ENCODE measurements at places on chromosomes 3 and 15. TPM values are rescaled to one million over a fixed set of nuclear protein-coding genes. Genes with fewer than 3 reads are reported as not detected.

A4GNT gene
- total RNA-seq = not detected

DNA sequence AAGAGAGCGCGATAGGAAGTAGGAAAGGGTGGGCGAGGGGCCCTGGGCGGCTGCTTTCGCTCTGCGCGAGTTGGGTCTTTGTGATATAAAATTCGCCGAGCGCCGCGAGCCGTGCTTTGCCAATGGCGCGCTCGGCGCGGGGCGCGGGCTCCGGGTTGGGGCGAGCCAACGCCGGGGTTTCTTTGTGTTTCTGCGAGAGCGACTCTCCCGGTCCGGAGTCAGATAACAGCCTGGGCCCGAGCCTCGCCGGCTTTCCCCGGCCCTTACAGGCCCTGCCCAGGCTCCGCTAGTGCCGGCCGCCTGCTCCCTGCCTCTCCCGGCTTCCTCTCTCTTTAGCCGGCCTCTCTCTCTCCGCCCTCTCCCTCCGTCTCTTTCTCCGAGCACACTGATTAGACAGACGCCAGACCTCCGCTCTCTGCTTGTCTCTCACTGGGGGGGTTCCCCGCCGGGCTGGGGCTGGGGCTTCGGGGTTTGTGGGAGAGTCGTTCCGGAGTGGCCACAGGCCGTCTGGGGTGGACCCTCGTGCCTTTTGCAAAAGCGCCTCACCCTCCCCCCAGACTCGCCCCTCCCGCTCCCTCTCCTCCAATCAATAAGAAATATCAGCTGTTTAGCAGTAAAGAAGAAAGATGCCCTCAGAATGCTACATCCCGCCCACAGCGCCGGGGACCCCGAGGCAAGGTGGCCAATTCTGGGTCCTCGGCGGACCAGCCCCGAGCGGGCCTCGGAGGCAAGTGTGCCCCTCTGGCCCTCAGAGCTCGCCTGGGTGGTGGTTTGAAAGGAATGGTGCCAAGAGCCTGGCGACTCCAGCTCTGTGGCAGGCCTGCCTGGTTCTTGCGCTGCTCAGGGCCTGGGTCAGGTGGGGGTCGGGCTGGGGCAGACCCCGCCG, 2.9 kb downstream of the NR2F2 start:
- DNase-seq = peak; percentile 64

- no peak for DNase-seq
Observed at GRCh38 chr3:11389386-11390268, 117.4 kb downstream of the ATG7 start.

DNA sequence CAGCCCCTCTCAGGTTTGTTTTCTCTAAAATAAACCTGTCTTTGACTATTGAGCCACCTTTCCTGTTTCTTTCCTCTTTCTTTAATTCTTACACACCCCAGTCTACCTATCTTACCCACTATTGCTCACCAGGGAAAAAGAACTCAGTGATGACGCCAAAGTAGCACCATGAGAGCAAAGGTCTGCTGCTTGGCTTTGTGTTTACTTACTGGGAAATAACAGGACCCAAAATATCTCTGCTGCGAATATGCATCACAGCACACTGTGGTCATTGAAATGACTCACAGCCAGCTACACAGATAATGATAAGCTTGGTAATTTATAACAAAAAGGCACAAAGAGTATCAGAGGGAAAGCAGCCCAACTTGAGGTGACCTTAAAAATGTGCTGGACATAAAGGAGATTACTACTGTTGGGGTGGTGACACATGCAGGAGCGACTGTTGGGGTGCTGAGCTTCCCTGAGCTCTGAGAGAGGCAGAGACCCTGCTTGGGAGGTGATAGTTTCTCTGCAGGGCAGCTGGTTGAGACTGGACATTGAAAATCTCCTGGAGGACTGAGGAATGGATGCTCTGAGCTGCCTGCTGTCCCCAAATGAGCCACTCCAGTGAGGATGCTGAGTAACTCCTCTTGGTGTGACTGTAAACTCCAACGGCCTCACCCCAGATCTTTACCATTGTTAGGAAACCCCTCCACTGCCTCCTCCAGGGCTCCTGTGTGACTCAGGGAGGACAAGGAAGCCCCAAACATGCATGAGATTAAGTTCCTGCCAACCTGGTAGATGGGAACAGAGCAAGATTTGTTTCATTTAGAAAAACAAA, 14.5 kb downstream of the EFCAB12 start:
- DNase-seq = no peak

DNA sequence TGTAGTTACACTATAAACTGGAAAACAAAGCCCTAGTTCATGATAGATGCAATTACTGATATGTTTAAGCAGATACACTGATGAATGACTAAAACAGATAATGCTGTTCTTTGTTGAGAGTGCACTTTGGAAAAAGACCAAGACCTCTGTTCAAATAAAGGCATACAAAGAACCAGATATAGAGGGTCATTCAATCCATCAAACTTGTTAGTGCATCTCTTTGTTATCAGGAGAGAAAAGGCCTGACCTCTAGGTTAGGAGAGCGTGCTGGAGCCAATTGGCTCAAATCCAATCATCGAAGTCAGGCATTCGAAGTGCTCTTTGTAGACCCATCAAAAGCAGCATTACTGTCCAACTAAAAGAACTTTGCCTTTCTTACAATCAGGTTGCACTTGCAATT, 124.2 kb downstream of the TFG start:
- DNase-seq = no peak

KBTBD13 gene
- 8.4 TPM for total RNA-seq

DNA sequence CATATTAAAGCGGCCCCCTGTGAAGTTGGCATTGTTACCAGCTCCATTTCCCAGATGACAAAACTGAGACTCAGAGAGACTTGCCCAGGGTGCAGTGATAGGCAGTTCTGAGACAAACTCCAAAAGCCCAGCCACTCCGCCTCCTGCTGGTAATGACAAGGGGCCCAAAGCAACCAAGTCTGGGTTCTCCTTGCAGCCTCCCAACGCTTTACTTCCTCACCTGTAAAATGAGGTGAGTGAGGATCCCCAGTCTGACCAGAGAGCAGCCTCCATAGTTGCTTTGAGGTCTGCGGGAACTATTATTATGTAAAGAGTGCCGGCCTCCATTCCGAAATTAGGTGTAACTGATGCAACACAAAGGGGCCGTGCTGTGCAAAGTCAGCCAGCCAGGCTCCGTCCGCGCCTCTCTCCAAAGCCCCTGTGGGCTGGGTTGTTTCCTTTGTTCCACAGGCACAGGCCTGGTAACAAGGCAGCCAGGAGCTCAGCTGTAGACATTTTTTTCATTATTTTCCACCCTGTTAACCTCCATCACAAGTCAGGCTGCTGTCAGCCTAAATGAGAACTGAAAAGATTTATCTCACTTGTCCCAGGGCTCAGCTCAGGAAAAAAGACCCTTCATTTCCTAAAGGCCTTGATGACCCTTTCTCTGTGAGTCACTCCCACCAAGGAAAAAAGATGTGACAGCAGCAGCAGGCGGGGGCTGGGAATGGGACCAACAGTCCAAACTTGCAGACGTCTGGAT, 139.1 kb upstream of the RAD18 start:
- no peak for DNase-seq

- DNase-seq = no peak
Observed at GRCh38 chr3:152849996-152850578, 15.2 kb downstream of the P2RY1 start.

- DNase-seq = no peak
Observed at GRCh38 chr3:163548015-163548414, 1530.3 kb downstream of the SI start.

DNA sequence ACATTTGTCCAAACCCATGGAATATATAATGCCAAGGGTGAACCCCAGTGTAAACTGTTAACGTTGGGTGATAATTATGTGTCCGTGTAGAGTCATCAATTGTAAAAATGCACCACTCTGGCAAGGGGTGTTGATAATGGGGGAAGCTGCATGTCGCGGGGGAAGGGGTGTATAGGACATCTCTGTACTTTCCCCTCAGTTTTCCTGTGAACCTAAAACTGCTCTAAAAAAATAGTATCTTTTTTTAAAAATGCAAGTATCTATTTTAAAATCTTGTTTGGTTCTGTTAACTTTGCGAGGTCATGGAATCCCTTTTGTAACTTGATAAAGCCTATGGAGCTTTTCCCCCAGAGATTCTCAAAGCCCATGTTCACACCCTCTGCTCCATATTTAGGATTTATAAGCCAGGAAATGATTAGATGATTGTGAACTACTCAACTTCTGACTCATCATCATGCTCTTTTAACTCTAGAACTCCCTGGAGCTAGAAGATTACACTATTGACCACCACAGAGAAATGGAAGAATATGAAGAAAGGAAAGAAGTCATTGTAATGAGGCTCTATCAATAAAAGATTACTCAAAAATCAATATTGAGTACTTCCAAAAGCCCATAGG, 56.1 kb upstream of the C3orf49 start:
- DNase-seq = no peak

GRCh38 chr15:85756411-85757072, 38.2 kb downstream of the KLHL25 start:
- DNase-seq = peak; percentile 50

GRCh38 chr3:17183951-17184550, 299.3 kb downstream of the PLCL2 start:
- no peak for DNase-seq

ZNF502 gene
- total RNA-seq = 2.4 TPM

- peak; percentile 85 for DNase-seq
Observed at GRCh38 chr15:83207660-83208366, at the start of gene HDGFL3. HDGFL3 (minus strand) TSS chr15:83207823; CDS start chr15:83207414, 409 bp downstream.

ITGA11 gene
- total RNA-seq = 32.6 TPM

DTX3L gene
- total RNA-seq = 14.6 TPM
